Testis (tissue), 5 donors: ENCODE measurements at places on chromosomes 2 and 18. TPM values are rescaled to one million over a fixed set of nuclear protein-coding genes. Genes with fewer than 3 reads are reported as not detected.

The FAM110C gene
- total RNA-seq: 16.3 TPM

The CPLX4 gene
- 0.55 TPM for total RNA-seq

The IL36A gene
- total RNA-seq: not detected

The RSAD2 gene
- 5.5 TPM for total RNA-seq

The MDH1 gene
- 154 TPM for total RNA-seq

The STAM2 gene
- 37.7 TPM for total RNA-seq

The PIEZO2 gene
- 3.0 TPM for total RNA-seq

The PASK gene
- 57.6 TPM for total RNA-seq

The DSC3 gene
- total RNA-seq: 0.19 TPM

The GALNT14 gene
- total RNA-seq: 11.6 TPM

The CNTNAP5 gene
- total RNA-seq: 0.31 TPM

The MFSD2B gene
- total RNA-seq: 0.39 TPM

The CHAC2 gene
- 3.6 TPM for total RNA-seq

The PLEK gene
- total RNA-seq: 2.4 TPM

The KLHL41 gene
- 4.3 TPM for total RNA-seq

The PCARE gene
- 0.06 TPM for total RNA-seq

The WNT10A gene
- 2.5 TPM for total RNA-seq

The OTX1 gene
- 0.39 TPM for total RNA-seq

The TBR1 gene
- 5.3 TPM for total RNA-seq

The SANBR gene
- total RNA-seq: 12.4 TPM

The PAX8 gene
- 5.4 TPM for total RNA-seq
